ENCODE measurements at places on chromosomes 1 and 21. TPM values are rescaled to one million over a fixed set of nuclear protein-coding genes. Genes with fewer than 3 reads are reported as not detected.

Gene ADCY10
- total RNA-seq = under 0.01 TPM

Gene DIO1
- total RNA-seq = not detected

Gene CRNN
- not detected for total RNA-seq

Gene CHIA
- total RNA-seq = not detected

Gene MEX3A
- 3.6 TPM for total RNA-seq

Gene RHD
- 0.13 TPM for total RNA-seq

Gene URB2
- total RNA-seq = 9.6 TPM

Gene HRNR
- total RNA-seq = not detected

Gene LZIC
- total RNA-seq = 16.6 TPM

Gene SLC35F3
- total RNA-seq = not detected

Gene PLEKHA6
- 1.5 TPM for total RNA-seq

Gene IGSF21
- not detected for total RNA-seq

Gene LRRC47
- 24.5 TPM for total RNA-seq

Gene WNT9A
- 0.76 TPM for total RNA-seq

Gene SPEN
- total RNA-seq = 10.8 TPM

Gene UHMK1
- 46.4 TPM for total RNA-seq

Gene LENEP
- 0.13 TPM for total RNA-seq

Gene TMEM69
- total RNA-seq = 10.3 TPM

Gene OMA1
- 7.0 TPM for total RNA-seq

Gene CD48
- not detected for total RNA-seq

Gene CDK11A
- total RNA-seq = 2.8 TPM

Gene CCDC17
- 0.51 TPM for total RNA-seq
